ENCODE measurements at places on chromosomes 7 and 10.
A peak's percentile ranks its signal among the peaks of the same experiment; 100 is the strongest.

DNA sequence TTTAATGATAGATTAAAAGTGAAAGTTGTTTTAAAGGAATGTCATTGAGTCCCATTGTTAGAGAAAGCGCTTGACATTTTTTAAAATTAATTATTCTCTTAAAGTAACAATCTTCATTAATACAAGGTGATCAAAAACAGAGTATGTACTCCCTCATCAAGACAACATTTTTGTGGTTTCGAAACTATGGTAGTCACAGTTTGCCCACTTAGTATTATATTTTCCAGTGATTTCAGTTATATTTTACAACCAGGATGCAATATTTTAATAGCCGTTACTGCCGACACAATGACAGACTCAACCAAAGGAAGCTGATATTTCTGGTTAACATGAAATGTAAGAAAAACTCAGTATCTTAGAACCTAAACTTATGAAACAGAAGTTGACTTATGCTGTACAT lies 31.3 kb downstream of the MKX start:
- no peak for DNase-seq

- DNase-seq: no peak
Measured at GRCh38 chr10:121322776-121323175, 275.5 kb downstream of the FGFR2 start.

GRCh38 chr10:52115823-52116222 lies 198.3 kb upstream of the DKK1 start:
- DNase-seq: no peak

DNA sequence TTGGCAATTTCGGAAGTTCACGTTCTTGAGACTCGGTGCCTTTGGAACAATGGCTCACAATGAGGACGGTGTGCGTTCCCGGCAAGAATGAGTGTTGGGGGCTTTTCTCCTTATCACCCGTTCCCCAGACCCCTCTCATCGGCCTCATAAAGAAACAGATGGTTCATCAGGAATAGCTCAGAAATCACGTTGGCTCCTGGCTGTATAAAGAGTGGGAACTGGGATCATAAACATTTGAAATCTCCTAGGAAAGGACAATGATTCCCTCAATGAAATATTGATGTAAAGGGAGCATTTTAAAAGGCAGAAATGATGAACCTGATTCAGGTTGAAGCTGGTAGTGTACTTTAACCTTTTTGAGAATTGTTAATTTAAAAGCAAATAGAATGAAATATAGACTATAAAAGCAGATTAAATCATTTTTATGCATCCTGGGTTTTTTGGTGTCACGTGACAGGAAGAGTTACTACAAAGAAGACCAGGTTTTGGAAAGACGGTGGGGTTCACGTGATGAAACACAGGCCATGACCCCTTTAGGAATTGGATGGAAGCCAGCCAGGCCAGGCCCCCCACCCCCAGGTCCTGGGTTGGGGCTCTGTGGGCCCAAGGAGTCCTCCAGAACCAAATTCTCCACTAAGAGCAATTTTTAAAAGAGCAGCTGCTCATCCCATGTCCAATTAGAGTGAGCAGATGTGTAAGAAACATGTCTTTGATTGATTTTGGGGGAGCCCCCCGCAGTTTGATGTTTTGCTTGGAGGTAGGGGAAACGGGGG lies 63.0 kb downstream of the CUX1 start:
- no peak for DNase-seq

GRCh38 chr10:121570315-121570714 lies 27.9 kb downstream of the FGFR2 start:
- DNase-seq: no peak

DNA sequence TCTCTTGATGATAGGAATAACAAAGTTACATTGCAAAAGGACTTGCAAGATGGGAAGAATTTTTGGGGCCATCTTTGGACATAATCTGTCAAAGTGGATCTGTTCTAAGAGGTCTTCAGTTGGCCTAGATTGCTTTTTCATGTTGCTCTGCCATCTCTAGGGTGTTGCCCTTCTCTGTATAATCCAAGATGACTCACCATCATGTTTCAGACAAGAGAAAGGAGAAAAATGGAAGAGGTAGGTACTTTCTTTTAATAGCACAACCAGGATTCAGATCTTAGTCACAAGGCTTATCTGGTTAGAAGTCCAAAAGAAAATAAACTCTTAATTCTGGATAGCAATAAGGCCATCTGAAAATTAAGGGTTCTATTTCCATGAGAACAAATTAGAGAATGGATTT lies 38.7 kb upstream of the FOXP2 start:
- DNase-seq: no peak

- no peak for DNase-seq
Measured at GRCh38 chr7:28433699-28434219, 21.4 kb downstream of the CREB5 start.

GRCh38 chr7:75994388-75995051 lies at the start of gene TMEM120A:
Gene TMEM120A (minus strand): TSS chr7:75994595. CDS start chr7:75994570, 25 bp downstream.
- DNase-seq: peak; percentile 57

Data from BJ (cell line).